Stimulated activated CD8-positive, alpha-beta memory T cell treated with anti-CD3 and anti-CD28 coated beads, Interleukin-4, amount 100 ng/mL, for 24 hours (primary cell): ENCODE measurements at places on chromosomes 6 and 20.

- no peak for DNase-seq
Observed at GRCh38 chr6:161544801-161545480, 271.1 kb upstream of the AGPAT4 start.

DNA sequence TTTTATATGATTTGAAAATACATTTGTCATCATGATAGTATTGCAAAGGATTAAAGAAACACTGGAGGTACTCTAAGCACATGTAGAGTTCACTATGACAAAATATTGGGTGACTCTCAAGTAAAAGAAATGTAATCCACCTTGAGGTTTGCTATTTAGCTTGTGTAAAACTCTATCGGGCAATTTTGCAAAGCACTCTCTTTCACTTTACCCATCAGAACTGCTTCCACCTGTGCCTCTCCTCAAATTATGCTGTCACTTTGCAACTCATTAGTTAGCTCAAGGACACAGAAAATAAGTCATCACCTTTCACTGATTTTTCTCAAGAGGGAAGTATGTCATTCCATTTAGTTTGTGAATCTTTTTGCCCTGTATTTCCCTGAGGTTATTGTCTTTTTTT lies 14.0 kb downstream of the TRDN start:
- no peak for DNase-seq

- DNase-seq = no peak
Observed at GRCh38 chr6:16872543-16873235, 111.4 kb upstream of the ATXN1 start.

DNA sequence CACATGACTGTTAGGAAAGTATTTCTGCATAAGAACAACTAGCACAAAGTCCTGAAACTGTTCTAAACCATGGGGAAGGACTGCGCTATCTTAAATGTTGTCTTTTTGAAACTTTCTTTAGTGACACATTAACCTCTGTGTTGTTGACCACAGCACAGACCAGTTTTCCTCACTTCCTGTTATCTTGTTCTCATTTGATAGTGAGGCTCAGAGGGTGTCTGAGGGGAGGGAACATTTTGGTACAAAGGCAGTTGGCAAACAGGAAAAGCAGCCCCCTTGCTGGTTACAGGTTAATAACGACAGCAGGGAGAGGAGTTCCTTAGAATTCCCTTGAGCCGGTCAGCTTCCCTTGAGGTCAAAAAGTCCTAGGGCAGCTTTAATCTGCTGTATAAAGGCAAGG lies 143.5 kb upstream of the BMP2 start:
- DNase-seq = no peak

- DNase-seq = no peak
Observed at GRCh38 chr6:122081921-122082320, 317.5 kb upstream of the HSF2 start.

GRCh38 chr20:52372169-52372568 lies 180.6 kb upstream of the ZFP64 start:
- DNase-seq = no peak

DNA sequence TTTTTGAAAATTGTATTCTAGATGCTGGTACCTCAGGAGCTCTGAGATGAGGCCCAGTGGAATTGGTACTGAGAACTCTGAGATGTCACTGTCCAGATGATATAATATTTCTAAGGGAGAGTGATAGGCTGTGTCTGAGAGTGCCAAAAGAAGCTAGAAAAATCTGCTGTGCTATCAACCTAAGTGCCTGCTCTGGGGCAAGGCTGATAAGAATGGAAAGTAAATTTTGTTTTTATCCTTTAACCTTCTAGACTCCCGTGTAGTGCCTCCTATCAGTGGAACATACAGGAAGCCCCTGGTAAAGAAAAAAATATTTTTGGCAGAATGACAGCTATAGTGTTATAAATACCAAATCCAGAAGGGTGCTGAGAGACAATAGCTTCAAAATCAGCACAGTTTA lies 348.2 kb downstream of the TFAP2B start:
- no peak for DNase-seq

DNA sequence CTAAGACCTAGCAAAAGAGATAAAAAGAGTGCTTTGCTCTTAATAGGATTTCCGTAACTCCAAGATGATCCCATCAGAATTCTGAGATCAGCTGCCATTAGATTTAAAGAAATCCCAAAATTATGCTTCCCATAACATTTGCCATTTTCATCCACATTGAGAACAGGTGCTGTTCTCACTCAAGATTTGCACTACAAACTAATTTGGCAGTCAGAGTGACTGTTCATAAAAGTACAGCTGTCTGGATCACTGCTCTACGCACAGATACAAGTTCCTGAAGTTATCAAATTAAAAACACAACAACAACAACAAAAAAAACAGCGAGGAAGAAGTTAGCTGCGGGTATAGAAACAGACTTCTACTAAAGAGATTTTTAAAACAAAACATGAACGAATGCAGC lies 58.1 kb downstream of the ASCC3 start:
- DNase-seq = no peak

GRCh38 chr6:83844170-83844569 lies 9.0 kb upstream of the RIPPLY2 start:
- DNase-seq = no peak

GRCh38 chr6:113643407-113643770 lies 213.8 kb upstream of the MARCKS start:
- no peak for DNase-seq

GRCh38 chr6:162306616-162307015 lies 420.9 kb downstream of the PRKN start:
- no peak for DNase-seq

GRCh38 chr20:33647603-33648395 lies 14.3 kb upstream of the C20orf144 start:
- no peak for DNase-seq

GRCh38 chr6:3009930-3010329 lies 10.2 kb downstream of the NQO2 start:
- DNase-seq = no peak

DNA sequence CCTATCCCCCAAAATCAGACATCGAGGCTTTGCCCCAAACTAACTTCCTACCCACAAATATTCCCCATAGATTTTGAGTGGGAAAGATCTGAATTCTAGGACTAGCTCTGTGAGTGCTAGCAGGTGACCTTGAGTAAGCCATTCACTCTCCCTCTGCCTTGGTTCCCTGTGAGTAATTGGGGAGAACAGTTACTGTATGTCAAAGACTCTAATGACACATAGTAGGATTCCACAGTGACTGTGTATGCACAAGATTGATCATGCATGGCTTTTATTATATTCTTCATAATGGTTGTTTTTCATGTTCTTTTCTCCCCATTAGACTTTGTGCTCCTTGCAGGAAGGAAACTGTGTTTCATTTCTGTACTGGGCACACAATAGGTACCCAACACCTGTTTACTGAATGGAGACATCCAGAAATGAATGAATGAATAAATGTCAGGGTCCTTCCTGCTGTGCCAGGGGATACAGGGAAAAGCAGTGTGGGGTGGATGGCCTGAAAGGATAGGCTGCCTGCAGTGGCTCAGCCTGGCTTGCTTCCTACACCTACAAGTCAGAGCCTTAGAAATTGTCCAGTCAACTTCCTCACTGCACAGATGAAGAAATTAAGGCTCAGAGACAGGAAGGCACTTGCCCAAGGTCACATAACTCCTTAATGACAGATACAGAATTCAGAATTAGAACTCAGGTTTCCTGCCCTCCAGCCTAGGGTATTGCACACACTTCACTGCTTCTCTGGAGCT lies 901 bp upstream of the TMEM151B start:
- no peak for DNase-seq

GRCh38 chr6:32046450-32047083 lies 8.4 kb downstream of the CYP21A2 start:
- no peak for DNase-seq

DNA sequence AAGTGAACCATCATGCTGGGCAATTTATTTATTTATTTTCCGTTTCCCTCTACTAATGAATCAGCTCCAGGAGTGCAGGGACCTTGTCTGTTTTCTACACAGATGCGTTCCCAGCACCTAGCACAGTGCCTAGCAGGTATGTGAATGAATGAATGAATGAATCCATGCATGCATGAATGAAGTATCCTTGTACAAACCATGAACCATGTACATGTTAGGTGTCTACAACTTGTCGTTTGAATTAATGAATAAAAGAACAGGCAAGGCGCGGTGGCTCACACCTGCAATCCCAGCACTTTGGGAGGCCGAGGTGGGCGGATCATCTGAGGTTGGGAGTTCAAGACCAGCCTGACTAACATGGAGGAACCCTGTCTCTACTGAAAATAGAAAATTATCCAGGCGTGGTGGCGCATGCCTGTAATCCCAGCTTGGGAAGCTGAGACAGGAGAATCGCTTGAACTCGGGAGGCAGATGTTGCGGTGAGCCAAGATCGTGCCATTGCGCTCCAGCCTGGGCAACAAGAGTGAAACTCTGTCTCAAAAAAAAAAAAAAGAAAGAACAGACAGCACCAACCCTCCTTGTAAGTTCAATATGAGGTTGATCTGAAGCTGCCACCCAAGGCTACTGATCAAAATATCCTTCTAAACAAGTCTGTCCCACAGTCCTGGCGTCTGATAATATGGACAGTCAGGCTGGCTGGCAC lies 27.3 kb upstream of the SLC9A8 start:
- no peak for DNase-seq

GRCh38 chr6:52317211-52317610 lies 32.7 kb upstream of the MCM3 start:
- no peak for DNase-seq

DNA sequence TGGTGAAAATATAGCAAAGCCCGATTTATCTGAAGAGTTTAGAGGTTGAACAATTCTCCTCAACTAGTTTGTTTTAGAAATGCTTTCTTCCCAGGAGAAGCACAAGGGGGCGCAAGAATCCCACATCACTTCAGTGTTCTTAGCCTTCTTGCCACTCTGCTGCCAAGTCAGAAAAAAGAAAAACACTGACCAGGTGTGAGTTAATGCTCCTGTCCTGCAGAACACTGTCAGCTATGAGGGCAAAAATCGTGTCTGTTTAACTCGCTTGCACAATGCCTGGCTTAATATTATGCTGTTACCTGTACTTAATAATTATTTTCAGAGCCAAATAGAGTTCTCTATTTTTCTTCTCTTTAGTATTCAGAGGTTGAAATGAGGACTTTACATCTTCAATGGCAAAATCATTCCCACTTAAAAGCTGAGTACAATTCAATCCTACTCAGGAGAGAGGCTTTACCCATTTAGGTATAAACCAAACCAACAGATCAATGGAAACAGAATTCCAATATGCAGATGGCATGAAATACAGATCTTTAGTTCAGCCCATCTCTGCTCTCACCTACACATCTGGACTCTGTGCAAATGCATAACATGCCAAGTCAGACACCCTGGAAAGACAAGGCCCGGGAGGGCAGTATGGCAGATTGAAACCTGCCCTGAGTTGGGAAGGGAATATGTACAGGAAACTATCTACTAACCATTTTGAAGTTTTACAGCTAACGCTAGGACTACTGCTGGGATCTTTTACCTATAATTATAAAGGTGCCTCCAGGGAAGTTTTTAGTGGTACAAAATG lies 71.4 kb upstream of the TULP1 start:
- DNase-seq = peak; percentile 44

- no peak for DNase-seq
Observed at GRCh38 chr6:133392015-133392414, 150.9 kb downstream of the EYA4 start.

DNA sequence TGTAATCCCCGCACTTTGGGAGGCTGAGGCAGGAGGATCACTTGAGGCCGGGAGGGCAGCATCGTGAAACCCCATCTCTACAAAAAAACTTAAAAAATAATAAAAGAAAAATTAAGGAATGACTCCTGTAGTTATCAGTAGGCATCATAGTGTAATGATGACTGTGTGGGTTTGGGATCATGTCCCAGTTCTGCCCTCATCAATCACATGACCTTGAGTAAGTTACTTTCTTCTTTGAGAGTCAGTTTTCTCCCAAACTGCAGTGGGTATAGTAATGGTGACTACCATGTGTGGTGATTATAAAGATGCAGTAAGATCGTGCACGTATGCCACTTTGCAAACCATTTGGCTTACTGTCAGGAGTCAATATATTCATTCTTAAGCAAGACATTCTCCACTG lies 89.2 kb downstream of the TXNDC5 start:
- no peak for DNase-seq

GRCh38 chr6:130967502-130968445 lies 95.3 kb downstream of the EPB41L2 start:
- DNase-seq = no peak

DNA sequence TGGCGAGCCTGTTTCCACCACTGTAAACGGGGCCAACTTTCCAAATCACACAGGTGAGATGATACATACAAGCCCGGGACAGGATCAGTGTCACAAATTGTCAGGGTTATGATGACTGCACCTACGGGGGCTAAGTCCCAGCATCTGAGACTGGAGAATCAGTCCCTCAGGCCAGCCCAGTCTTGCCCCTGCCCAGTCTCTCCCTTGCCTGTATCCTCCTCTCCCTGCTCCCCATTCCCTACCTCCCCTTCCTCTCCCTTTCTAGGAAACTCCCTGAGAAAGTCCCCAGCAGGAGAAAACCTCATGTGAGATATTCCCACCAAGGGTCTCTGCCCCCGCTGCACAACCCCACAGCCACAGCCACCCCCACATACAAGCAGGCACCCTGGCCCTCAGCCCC lies 1.5 kb downstream of the FOXS1 start:
- DNase-seq = no peak

- DNase-seq = no peak
Observed at GRCh38 chr6:141326925-141327324, 805.8 kb upstream of the GJE1 start.

DNA sequence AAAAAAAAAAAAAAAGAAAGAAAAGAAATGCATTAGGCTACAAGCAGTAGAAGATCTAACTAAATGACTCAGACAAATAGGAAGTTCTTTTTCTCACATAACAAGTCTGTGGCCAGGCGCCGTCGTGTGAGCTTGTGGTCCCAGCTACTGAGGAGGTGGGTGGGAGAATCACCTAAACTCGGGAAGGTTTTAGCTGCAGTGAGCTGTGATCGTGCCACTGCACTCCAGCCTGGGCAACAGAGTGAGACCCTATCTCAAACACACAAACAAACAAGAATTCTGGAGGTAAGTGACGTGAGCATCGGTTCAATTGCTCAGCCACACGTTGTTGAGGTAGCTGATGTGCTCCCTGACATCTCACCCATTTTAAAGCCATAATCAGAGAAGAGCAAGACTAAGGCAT lies 37.9 kb upstream of the SLC23A2 start:
- peak; percentile 48 for DNase-seq

- DNase-seq = no peak
Observed at GRCh38 chr6:21533678-21534077, 59.9 kb upstream of the SOX4 start.

DNA sequence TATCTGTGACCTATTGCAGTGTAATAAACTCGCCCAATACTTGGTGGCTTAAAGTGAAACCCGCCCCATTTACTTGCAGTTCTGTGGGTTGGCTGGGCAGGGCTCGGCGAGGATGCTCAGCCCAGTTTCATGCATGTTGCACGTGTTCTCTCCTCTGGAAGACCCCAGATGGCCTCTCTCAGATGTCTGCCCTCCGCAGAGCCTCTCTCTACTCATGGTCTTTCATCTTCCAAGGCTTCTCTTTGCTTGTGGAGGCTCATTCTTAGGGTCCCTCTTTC lies 251.4 kb downstream of the SOD2 start:
- DNase-seq = no peak

- no peak for DNase-seq
Observed at GRCh38 chr6:138272533-138273315, 54.4 kb upstream of the PBOV1 start.

GRCh38 chr6:153150752-153151440 lies 19.8 kb upstream of the RGS17 start:
- DNase-seq = no peak

GRCh38 chr6:16295060-16295459 lies 56.7 kb downstream of the GMPR start:
- no peak for DNase-seq

- no peak for DNase-seq
Observed at GRCh38 chr6:165272585-165272984, 36.8 kb downstream of the C6orf118 start.
